ENCODE measurements at places on chromosomes 12 and 14.
A peak's percentile ranks its signal among the peaks of the same experiment; 100 is the strongest.

- peak; percentile 73 for DNase-seq
Measured at GRCh38 chr12:57214398-57214781, 2.2 kb upstream of the NXPH4 start.

DNA sequence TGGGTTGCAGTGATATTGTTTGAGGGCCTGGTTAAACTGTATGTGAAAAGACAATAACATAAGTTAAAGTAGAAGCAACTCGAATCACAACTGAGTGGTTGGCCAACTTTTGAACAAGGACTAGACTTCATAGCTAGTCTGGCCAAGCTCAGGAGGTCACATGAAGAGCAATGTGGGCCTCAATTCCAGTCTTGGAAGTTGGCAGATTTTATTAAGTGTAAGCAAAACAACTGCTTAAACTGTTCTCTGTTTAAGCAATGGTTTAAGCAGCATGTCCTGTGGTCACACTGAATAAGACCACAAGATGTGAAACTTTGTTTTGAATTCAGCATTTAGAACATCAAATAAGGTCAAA lies 100.4 kb downstream of the TMTC3 start:
- no peak for DNase-seq

DNA sequence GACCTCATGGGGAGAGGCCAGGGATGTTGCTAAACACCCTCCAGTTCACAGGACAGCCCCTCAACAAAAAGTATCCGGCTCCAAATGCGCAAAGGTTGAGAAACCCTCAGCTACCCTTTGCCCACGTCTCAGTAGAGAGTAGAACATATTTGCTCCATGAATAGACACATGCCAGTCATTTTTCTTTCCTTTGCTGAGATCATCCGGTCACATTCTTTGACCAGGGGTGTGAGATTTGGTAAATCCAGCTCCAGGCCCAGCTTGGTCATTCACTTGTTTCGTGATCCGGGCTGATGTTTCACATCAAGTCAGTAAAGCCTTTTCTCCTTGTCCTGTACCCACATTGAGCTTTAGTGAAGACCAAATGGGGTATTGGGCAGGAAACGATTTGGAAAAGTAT lies 83.6 kb upstream of the LHX5 start:
- DNase-seq = no peak

GRCh38 chr12:126483145-126484068 lies 1418.2 kb downstream of the AACS start:
- no peak for DNase-seq

DNA sequence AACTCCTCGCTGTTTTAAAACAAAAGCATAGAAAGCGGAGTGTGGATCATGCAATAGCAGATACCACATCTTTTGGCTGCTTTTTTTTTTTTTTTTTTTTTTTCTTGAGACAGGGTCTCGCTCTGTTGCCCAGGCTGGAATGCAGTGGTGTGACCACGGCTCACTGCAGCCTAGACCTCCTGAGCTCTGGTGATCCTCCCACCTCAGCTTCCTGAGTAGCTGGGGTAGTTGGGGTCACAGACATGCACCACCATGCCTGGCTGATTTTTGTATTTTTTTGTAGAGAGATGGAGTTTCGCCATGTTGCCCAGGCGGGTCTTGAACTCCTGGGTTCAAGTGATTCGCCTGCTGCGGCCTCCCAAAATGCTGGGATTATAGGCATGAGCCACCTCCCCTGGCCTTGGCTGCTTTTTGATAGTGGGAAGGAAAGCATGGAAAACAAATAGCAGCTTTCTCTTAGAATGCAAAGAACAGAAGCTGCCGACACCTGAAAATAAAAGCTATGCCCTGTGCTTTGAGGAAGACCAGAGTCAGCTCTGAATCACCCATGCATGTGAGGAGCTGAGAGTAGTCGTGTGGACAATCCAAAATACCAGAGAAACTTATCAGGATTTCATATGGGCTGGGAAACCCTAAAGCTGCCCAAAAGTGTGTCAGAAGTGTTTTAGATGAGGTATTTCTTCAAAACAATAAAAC lies 3.6 kb upstream of the ELK3 start:
- DNase-seq = no peak

DNA sequence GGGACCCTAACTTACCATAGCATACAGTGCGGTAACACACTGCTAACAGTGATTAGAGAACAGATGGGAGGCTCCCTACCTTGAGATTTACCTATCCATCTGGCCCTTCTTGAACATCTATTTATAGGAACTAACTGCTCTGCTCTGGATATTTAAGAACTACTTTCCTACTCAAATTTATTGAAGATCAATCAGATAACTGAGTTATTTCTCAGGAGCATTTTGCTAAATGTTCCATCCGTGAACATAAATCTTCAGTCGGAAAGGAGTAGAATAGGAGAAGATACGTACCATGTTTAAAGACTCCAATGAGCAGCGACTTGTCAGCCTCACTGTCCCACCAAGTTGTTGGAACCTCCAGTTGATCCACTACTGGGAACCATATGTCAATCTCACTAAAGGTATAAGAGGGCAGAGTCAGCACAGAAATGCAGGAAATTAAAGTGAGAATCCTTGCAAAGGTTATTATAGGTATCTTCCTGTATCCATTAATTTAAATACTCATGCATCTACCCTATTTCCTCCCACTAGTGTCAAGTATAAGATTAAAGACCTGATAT lies 15.6 kb upstream of the SUPT16H start:
- DNase-seq = no peak

DNA sequence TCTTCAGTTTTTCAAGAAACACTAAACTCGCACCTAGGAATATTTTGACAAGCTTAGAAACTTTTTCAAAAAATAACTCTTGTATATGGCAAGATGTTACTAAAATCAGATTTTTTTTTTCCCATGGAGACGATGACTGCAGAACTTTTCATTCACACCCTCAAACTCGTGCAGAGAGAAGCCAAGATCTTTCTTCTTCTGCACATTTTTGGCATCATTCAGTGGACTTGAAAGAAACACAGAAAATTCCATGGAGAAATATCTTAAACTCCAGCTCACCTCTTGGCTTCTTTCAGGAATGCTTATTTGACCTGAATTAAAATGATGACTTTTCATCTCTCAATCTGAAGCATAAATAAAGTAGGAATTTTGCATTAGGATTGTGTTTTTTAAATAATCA lies 919.4 kb downstream of the NRXN3 start:
- no peak for DNase-seq

DNA sequence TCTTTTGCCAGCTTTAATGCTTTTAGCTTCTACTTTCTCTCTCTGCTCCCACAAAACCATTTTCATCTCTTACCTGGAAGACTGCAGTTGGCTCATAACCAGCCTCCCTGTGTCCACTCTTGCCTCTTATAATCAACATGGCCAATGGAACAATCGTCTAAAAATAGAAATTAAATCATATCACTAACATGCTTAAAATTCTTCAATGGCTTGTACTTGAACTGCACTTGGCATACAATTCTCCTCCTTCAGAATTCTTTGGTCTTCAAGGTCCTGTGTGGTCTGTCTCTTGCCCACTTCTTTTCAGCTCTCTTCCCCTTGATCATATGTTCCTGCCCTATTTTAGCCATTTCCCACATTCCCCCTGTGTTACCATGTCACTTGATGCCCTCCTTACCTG lies 342.2 kb downstream of the ATP23 start:
- DNase-seq = no peak

GRCh38 chr14:36941783-36942521 lies 230.5 kb downstream of the SLC25A21 start:
- DNase-seq = peak; percentile 73

- no peak for DNase-seq
Measured at GRCh38 chr12:124681779-124682391, 114.5 kb upstream of the NCOR2 start.

GRCh38 chr12:109388167-109388563 lies 40.5 kb downstream of the MYO1H start:
- no peak for DNase-seq

DNA sequence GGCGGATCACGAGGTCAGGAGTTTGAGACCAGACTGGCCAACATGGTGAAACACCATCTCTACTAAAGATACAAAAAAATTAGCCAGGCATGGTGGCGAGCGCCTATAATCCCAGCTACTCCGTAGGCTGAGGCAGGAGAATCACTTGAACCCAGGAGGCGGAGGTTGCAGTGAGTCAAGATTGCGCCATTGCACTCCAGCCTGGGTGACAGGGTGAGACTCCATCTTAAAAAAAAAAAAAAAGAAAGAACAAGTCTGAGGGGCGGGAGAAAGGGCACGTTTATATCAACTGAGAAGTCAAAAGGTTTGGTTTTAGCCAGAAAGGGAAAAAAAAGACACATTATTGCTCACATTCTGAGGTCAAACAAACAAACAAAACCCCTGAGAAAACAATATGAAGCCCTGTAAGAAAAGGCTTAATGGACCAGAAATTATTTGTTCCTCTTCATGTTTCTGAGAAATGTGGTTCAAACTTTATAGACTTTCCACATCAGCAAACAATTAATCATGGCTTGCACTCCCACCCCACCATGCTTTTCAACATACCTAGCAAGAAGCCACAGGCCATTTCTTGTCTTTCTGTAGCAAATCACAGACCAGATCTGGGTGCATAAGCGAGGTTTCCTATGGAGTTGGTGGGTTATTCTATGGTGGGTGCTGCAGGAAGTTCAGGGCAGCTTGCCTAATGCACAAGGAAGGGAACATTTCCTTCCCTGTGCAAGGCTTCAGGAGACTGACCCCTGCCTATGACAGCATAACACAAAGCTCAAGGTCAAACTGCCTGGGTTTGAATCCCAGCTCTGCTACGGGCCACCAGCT lies 80.1 kb downstream of the SSPN start:
- no peak for DNase-seq

GRCh38 chr12:102851246-102851645 lies 65.8 kb downstream of the PAH start:
- DNase-seq = no peak

- DNase-seq = no peak
Measured at GRCh38 chr14:51848120-51848519, 12.3 kb upstream of the GNG2 start.

GRCh38 chr12:111759271-111759670 lies 7.5 kb upstream of the ALDH2 start:
- DNase-seq = no peak

DNA sequence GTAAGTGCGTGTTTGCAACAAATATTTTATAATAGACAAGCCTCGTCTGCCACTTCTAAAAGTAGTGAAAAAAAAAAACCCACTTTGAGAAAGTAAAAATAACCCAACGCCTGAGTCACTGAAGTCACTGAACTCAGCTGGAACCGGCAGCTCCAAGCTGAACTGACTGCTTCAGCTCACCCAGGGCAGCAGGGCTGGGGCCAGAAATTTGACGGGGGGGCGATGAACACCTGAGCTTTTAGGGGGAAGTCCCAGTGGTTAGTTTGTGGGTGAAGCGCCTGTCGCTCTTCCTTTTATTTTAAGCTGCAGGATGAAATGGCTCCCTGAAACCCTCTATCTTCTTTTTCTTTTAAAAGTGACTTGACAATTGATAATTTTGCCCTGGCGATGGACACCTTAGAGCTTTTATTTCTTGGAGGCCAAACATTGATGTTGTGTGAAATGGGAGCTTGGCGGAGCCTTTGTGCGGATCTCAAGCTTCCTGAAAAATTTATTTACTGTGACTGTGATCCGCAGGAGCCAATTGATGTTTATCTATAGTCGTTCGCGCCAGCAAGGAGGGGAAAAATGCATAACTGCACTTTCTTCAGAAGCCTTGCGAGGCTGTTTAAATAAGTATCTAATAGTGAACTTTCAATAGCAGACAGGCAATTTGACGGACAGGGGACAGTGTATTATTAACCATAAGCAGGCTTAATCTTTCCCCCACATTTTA lies 173.2 kb upstream of the MYL2 start:
- no peak for DNase-seq

- no peak for DNase-seq
Measured at GRCh38 chr12:26939953-26940352, 1.7 kb downstream of the FGFR1OP2 start.

GRCh38 chr14:63737582-63738006 lies 9.7 kb upstream of the SGPP1 start:
- DNase-seq = no peak

- no peak for DNase-seq
Measured at GRCh38 chr14:69625299-69626131, 14.1 kb downstream of the SUSD6 start.

GRCh38 chr12:98744680-98745079 lies 99.6 kb downstream of the APAF1 start:
- no peak for DNase-seq

DNA sequence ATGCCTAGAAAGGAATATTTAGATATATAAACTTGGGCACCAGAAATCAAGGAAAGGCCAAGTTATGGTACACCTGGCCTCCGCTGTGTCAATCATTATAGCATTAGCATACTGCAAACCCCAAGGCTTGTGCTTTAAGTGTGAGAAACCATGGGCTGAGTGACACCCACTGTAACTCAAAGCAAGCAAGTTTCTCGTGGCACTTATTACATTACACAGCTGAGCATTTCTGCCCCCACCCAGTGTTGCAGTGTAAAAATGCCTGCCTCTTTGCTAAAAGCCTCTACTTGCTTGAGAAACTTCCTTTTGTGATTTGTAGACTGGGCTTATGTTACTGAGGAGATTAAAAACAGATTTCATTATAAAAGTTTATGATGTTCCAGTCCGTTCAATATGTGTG lies 122.0 kb downstream of the TGFB3 start:
- DNase-seq = no peak

DNA sequence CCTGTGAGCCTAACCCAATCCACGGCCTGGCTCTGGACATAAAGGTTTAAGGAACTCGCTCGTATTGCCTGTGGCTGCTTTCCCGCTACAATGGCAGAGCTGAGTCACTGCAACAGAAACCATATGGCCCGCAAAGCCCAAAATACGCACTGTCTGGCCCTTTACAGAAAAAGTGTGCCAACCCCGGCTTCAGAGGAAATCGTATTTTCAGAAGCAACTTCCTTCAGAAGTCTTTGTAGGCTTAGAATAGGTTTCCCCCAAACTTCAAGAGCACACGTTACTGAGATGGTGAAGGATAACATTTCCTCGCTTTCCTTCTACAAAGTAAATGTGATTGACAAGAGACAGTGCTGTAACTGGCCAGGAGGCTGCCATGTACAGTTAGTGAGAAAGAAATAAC lies 34.8 kb upstream of the TESC start:
- DNase-seq = no peak
